Caco-2 (cell line): ENCODE measurements at places on chromosomes 7 and 10. TPM values are rescaled to one million over a fixed set of nuclear protein-coding genes. Genes with fewer than 3 reads are reported as not detected.

Gene NUPR2
- not detected in 2 replicates for total RNA-seq

Gene CRHR2
- total RNA-seq: not detected in 2 replicates

Gene MYO1G
- total RNA-seq: 0.19 and 0.36 TPM in 2 replicates

Gene PBLD
- 13.2 and 15.3 TPM in 2 replicates for total RNA-seq

Gene ANKRD7
- not detected in 2 replicates for total RNA-seq

Gene SH2B2
- total RNA-seq: 8.1 and 10.6 TPM in 2 replicates

Gene MNX1
- 34.0 and 36.5 TPM in 2 replicates for total RNA-seq

Gene COL28A1
- total RNA-seq: 6.2 and 7.3 TPM in 2 replicates

Gene ARHGAP12
- total RNA-seq: 62.3 and 63.1 TPM in 2 replicates

Gene TFEC
- 38.3 and 45.1 TPM in 2 replicates for total RNA-seq

GRCh38 chr7:130180571-130181262 lies 24.5 kb downstream of the TMEM209 start:
- no peaks in the 10 kb centered on the region for H3K4me1 ChIP-seq
- H3K27me3 ChIP-seq: no peaks in the 10 kb centered on the region
- H3K36me3 ChIP-seq: peaks cover 3% of the 10 kb centered on the region; the same call in 1 of the 2 replicates
- no peak for DNase-seq

DNA sequence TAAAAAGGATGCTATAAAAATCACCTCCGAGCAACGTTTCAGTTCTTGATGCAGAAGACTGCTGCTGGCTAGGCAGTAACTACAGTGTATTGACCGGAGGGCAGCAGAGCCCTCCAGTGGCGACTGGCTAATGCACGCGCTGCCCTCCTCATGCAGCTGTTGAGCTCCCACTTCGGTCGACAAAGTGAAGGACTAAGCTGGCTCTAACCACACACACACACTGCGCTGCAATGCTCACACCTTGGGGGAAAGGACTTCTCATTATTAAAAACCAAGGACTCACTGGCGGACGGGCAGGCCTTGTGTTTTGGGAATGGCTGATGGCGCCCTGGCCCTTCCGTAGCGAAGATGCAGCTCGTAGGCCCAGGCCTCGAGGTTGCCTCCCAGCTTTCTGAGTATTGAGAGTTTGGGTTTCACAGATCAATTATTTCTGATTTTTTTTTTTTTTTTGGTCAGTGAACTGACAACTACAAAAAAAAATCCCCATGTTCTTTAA lies 120.9 kb upstream of the DIP2C start:
- no peak overlapping the region for H3K4me3 ChIP-seq
- peak; percentile 59 for DNase-seq
- H3K27ac ChIP-seq: no peak overlapping the region
- no peaks in the 10 kb centered on the region for H3K27me3 ChIP-seq
- no peaks in the 10 kb centered on the region for H3K4me1 ChIP-seq

DNA sequence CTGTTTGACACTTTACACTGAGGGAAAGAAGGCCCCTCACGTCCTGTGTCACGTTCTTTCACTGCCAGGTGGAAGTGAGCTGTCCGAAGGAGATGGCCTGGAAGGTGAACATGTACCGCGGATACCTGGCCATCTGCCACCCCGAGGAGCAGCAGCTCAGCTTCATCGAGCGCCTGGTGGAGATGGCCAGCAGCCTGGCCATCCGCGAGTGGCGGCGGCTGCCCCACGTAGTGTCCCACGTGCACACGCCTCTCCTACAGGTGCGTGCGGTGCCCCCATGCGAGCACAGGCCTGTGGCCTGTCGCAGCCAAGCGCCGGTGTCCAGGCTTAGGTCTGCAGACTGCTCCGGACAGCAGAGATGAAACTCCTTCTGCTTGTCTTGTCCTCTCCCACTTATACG lies 103.4 kb downstream of the TRRAP start:
- no peak overlapping the region for H3K4me3 ChIP-seq
- no peaks in the 10 kb centered on the region for H3K4me1 ChIP-seq
- peaks cover 4% of the 10 kb centered on the region; the same call in 1 of the 2 replicates for H3K36me3 ChIP-seq

DNA sequence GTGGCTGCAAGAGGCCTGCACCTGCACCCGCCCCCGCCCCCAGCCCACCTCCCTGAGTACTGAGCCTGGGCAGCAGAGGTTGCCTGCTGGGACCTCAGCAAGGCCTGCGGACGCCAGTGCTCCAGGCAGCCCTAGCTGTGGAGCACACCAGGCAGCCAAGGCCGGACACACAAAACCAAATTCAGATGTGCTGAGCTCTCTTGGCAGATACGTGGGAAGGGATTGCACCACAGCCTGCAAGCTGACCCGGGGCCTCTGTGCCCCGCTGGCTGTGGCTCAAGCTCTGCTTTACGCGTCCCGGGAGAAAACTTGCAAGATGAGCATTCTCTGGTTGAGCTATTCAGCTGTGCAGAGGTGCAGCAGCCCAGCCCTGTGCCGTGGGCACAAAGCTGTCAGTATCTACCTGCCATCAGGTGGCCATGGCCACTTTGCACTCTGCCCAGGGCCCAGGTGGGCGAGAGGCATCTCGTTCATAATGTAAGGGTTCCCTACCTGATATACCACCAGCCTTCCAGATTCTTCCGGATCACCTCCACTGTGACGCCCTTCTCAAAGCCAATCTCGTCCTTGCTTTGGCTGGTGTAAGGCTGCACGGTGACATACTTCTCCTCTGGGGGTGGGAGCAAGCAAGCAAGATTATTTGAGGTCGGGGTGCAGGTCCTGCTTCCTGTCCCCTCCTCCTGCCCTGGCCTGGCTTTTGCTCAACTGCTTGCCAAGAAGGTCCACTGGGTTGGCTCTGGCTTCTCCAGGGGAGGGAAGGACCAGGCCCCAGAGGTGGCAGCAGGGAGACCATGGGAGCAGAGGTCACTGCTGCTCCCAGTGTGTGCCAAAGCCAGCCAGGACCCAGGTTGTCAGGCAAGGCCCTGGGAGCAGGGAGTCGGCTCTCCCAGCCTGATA lies 123.4 kb downstream of the NEURL1 start:
- H3K36me3 ChIP-seq: no peaks in the 10 kb centered on the region; the same call in 1 of the 2 replicates
- DNase-seq: no peak
- H3K27me3 ChIP-seq: no peaks in the 10 kb centered on the region

DNA sequence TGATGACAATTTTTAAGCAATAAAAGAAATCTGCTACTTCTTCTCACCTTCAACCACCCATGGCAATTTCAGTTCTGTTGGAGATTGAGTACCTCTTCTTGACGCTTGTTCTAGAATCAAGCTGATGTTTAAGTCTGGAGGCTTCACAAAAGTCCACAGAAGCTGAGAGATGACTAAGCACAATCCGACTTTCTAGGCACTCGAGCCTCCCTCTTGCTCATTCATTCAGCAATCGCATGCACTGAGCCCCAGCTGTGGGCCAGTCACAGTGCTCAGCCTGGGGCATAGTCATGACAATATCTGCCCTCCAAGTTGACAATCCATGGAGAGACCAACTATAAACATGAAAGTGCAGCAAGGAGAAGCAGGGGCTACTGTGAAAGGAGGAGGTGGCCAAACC lies 103.2 kb downstream of the IPMK start:
- no peak for DNase-seq
- no peak overlapping the region for H3K4me3 ChIP-seq
- no peak overlapping the region for H3K27ac ChIP-seq
- H3K4me1 ChIP-seq: no peaks in the 10 kb centered on the region
- H3K36me3 ChIP-seq: no peaks in the 10 kb centered on the region
- peaks cover 4% of the 10 kb centered on the region for H3K27me3 ChIP-seq

GRCh38 chr10:34433241-34434076 lies 381.6 kb downstream of the PARD3 start:
- no peak overlapping the region for H3K27ac ChIP-seq
- no peak overlapping the region for H3K4me3 ChIP-seq
- no peak for DNase-seq
- no peaks in the 10 kb centered on the region for H3K36me3 ChIP-seq
- H3K4me1 ChIP-seq: peaks cover 4% of the 10 kb centered on the region; the same call in 1 of the 2 replicates
- no peaks in the 10 kb centered on the region for H3K27me3 ChIP-seq

GRCh38 chr7:45598886-45599520 lies 24.8 kb downstream of the ADCY1 start:
- no peak for DNase-seq
- H3K36me3 ChIP-seq: no peaks in the 10 kb centered on the region
- no peaks in the 10 kb centered on the region for H3K4me1 ChIP-seq
- no peak overlapping the region for H3K4me3 ChIP-seq

GRCh38 chr7:42886129-42886528 lies 25.7 kb downstream of the C7orf25 start:
- H3K4me1 ChIP-seq: peaks cover 9% of the 10 kb centered on the region
- H3K36me3 ChIP-seq: no peaks in the 10 kb centered on the region
- no peak overlapping the region for H3K4me3 ChIP-seq
- H3K27me3 ChIP-seq: no peaks in the 10 kb centered on the region
- no peak for DNase-seq
- H3K27ac ChIP-seq: no peak overlapping the region

GRCh38 chr7:140691376-140692045 lies 5.0 kb upstream of the NDUFB2 start:
- no peak for DNase-seq

GRCh38 chr7:43195256-43195655 lies 82.8 kb downstream of the HECW1 start:
- H3K27ac ChIP-seq: no peak overlapping the region
- no peaks in the 10 kb centered on the region for H3K36me3 ChIP-seq
- no peaks in the 10 kb centered on the region for H3K27me3 ChIP-seq
- H3K4me1 ChIP-seq: no peaks in the 10 kb centered on the region; the same call in 1 of the 2 replicates
- H3K4me3 ChIP-seq: no peak overlapping the region

GRCh38 chr7:24052572-24053260 lies 231.3 kb upstream of the NPY start:
- H3K27me3 ChIP-seq: no peaks in the 10 kb centered on the region; the same call in none of the 2 replicates
- H3K4me1 ChIP-seq: no peaks in the 10 kb centered on the region
- H3K4me3 ChIP-seq: no peak overlapping the region
- H3K27ac ChIP-seq: no peak overlapping the region

- no peaks in the 10 kb centered on the region for H3K4me1 ChIP-seq
- no peaks in the 10 kb centered on the region for H3K27me3 ChIP-seq
- no peak overlapping the region for H3K4me3 ChIP-seq
- H3K27ac ChIP-seq: no peak overlapping the region
- no peaks in the 10 kb centered on the region for H3K36me3 ChIP-seq
Observed at GRCh38 chr10:82750538-82750937, 875.5 kb downstream of the NRG3 start.

DNA sequence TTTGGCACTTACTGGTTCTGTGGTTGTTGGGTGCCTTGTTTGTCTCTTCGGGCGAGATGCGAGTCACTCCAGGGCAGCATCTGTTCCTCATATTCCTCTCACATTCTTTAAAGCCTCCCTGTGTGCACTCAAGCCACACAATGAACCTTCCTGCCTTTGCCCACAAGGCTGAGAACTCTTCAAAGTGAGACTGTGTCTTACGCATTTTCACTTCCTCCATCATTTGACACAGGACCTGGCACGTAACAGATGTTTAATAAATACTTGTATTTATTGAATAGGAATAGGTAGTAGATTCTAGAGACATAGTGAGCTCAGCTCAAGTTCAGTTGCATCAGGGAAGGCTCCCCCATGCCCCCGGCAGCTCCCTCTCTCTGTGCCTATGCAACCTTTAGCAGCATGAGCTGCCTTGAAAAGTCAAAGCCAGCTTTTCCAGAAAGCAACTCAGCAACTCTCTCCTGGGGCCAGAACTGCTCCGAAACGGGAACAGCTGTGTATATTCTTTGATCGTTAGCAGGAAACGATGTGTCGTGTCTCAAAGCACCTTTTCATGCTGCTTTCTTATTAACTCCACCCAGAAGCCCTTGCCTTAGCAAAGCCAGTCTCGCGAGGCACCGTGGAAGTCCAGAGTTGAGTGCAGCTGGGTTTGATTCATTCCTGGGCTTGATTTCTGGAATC lies 97.5 kb downstream of the PFKFB3 start:
- no peaks in the 10 kb centered on the region for H3K27me3 ChIP-seq
- DNase-seq: no peak
- H3K4me3 ChIP-seq: no peak overlapping the region
- no peak overlapping the region for H3K27ac ChIP-seq
- H3K4me1 ChIP-seq: peaks cover 27% of the 10 kb centered on the region
- H3K36me3 ChIP-seq: no peaks in the 10 kb centered on the region

DNA sequence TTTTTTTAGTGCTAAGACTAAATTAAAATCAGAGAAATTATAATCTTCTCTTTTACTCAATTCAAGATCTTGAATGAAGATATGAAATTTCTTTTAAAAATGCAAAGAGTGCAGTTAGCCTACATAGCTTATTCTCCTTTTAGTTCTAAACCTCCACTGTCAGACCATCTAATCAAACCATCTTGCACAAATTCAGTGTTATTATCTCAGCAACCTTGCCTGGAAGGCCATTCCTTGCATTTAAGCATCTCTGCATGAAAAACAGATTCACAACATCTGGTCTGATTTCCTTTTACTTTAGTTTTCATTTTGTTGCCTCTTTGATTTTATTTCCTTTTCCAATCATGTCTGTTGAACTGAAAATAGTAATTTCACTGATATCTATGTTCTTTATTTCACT lies 527.2 kb upstream of the LRRTM3 start:
- no peak overlapping the region for H3K4me3 ChIP-seq
- no peak for DNase-seq
- no peaks in the 10 kb centered on the region for H3K36me3 ChIP-seq
- H3K4me1 ChIP-seq: no peaks in the 10 kb centered on the region
- no peaks in the 10 kb centered on the region for H3K27me3 ChIP-seq
- H3K27ac ChIP-seq: no peak overlapping the region

DNA sequence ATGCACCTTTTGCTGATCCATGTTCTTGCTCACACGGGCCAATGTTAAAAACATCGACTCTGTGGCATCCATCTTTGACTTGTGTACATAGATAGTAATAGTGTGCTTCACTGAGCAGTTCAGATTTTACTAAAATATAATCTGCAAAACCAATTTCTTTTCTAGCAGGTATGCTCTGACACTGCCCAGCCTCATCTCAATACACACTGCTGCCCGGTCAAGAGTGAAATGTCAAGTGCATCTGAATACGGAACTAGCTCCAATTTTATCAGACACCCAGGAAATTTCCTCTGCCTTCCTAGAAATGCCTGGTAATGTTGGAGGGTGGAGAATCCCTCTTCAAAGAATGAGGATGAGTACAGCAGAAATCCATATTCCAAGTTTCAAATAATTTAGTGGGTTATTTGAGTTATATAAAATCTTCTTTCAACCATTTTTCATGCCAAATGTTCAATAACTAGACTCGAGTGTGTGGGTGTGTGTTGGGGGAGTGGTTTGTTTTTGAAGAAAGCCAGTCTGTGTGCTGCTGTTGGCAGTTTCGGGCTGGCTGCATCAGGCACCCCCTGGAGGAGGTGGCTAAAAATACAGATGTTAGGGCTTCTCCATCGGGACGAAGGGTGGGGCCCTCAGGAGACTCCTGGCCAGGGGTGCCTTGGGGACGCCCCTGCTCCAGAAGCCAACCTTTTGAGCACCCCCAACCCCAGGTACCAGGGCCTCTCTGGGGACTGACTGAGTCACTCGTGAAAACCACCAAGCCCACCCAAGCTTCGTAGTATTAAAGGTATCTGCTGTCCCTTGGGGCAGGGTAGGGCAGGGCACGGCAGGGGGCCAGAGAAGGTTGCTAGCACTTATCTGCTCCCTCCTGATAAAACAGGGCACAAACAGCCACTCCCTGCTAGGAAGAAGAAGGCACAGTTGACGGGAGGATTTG lies 15.4 kb downstream of the CTBP2 start:
- peaks cover 9% of the 10 kb centered on the region; the same call in 1 of the 2 replicates for H3K4me1 ChIP-seq
- peaks cover 1% of the 10 kb centered on the region; the same call in 1 of the 2 replicates for H3K36me3 ChIP-seq
- peak; percentile 58 for DNase-seq
- no peak overlapping the region for H3K4me3 ChIP-seq
- no peak overlapping the region for H3K27ac ChIP-seq
